ENCODE measurements at places on chromosomes 12 and 14.

- no peak for DNase-seq
These were observed 15.3 kb upstream of the OR5AU1 start for GRCh38 chr14:21171128-21171527.

DNA sequence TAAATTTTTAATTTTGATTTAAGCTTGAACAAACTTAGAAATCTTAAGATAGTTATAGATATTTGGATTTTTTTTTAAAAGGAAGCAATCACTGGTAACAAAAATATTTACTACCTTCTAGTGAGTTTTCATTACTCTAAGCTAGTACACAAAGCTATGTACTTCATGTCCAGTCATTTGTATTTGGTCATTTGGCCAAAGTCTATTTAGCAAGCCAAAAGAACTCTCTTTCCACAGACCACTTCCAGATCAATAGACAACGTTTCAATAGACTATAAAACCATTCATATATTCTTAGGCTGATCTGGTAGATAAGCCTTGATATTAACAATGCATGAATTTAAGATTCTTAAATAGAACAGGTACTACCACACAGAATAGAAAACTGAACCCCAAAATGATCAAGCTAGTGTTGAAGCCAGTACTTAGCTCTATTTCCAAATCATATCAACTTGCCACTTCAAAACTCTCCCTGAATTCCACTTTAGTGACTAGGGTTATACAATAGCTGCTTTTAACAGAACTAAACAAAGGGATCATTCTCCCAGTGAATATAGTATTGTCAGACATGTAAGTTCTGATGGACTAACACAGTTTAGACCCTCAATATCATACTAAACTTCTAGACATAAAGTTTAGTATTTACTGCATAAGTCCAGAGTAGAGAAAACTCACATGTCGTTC, 21.7 kb downstream of the CAPRIN2 start:
- DNase-seq, result no peak

DNA sequence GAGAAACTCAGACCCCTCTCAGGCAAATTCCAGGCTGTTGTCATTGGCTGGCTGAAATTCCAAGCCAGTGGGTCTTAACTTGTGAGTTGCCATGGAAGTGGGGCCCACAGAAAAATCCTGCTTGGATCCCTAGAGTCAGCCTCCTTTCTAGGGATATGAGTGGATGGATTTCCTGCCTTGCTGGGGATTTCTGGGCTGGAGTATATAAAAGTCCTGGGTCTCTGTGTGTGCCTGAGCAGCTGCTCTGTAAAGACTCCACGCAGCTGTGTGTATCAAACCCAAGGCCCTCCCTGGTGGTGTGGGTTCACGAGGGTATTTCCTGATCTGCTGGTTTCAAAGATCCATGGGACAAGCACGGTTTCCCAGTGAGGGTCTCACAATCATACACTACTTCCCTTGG, 1077.1 kb downstream of the SLC16A7 start:
- no peak for DNase-seq

DNA sequence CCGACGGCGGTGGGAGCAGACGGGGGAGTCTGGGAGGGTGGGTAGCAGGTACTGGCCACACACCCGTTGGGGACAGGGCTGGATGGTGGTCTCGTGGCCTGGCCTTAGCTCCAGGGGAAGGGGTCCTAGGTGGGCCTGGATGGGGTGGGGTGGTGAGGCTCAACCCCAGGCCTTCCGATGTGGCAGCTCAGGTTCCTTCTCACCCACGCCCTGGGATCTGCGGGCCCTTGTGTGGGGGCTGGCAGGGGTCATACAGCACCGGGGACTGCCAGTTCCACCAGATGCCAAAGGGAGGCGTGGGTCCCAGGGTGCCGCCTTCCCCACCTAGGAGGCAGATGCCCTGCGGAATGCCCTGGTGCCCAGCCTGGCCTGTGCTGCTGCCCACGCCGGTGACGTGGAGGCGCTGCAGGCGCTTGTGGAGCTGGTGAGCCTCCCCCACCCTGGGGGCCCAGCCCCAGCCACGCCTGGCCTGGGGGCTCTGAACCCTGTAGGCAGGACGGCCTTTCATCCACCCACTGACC, 21.0 kb downstream of the ASPG start:
- no peak for DNase-seq

- DNase-seq, result no peak
These were observed 5.5 kb upstream of the RNASE10 start for GRCh38 chr14:20499881-20500280.

- DNase-seq, result peak; percentile 25
These were observed 37.0 kb upstream of the FBXO33 start for GRCh38 chr14:39469094-39469710.

DNA sequence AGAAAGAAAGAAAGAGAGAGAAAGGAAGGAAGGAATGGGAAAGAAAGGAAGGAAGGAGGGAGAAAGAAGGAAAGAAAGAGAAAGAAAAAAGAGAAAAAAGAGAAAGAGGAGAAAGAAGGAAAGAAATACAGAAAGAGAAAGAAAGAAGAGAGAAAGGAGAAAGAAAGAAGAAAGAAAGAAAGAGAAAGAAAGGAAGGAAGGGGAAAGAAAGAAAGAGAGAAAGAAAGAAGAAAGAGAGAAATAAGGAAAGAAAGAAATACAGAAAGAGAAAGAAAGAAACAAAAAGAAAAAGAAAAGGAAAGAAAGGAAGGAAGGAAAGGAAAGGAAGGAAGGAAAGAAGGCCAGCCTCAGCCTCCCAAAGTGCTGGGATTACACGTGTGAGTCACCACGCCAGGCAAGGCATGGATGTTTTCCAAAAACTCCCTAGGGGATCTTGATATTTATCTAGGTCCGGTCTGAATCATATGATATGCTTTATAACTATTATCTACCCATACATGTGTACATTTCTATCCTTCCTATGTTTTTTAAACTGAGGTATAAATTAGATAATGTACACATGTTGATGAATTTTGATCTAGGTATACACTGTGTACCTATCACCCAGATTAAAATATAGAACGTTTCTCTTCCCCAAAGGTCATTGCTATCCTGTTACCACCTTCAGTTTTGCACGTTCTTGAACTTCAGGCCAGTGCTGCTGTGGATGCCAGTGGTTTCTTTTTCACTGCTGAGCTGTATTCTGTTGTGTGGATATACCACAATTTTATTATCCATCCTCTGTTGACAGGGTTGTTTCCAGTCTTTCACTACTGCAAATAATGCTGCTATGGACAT, 177.9 kb downstream of the RBM19 start:
- no peak for DNase-seq

DNA sequence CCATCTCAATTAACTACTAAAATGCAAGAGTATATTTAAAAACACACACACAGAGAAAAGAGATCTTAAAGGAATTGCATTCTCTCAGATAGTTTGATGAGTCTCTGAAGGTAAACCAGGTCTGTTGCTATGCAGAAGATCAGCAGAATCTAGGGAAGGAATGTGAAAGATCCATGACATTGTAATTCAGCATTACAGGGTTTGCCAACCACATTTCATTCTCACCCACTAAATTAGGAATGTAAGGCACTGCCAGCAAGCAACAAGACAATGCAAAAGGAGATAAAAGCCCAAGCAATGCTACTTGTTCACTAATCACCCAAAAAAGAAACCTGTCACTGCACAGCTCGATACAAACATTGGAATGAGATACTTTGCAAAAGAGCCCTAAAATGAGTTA, 106.3 kb downstream of the LRIG3 start:
- DNase-seq, result no peak

Measured in iPS DF 19.7 (cell line).